Fibroblast of lung (primary cell): ENCODE measurements at places on chromosomes 2 and 18. TPM values are rescaled to one million over a fixed set of nuclear protein-coding genes. Genes with fewer than 3 reads are reported as not detected.

DNA sequence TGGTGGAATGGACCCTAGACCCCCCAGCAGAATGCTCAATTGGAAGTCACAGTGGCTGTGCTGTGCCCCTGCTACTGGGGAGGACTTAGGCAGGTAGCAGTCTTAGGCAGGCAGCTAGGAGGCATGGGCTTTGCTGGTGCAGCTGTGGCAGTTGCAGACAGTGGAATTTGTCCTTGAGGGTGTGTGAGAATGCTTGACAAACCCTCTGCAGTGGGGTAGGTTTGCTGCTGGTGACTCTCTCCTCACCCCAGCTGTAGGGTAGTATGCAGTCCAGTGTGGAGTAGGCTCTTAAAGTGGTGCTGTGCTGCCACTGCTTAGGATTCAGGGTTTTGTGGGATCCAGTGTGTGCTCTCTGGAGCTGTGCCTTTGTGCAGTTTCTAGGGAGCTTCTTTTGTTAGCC, 61.3 kb downstream of the NUP35 start:
- H3K4me1 ChIP-seq = no peaks in the 10 kb centered on the region
- no peaks in the 10 kb centered on the region for H3K27me3 ChIP-seq
- no peak overlapping the region for H3K27ac ChIP-seq
- DNase-seq = no peak
- no peak overlapping the region for H3K4me3 ChIP-seq

CAPG gene
- total RNA-seq = 105 and 193 TPM in 2 replicates

- H3K27me3 ChIP-seq = no peaks in the 10 kb centered on the region
- no peak overlapping the region for H3K4me3 ChIP-seq
- no peak for DNase-seq
- H3K36me3 ChIP-seq = peaks cover 1% of the 10 kb centered on the region
- no peaks in the 10 kb centered on the region for H3K4me1 ChIP-seq
Measured at GRCh38 chr2:182907081-182907830, 40.8 kb upstream of the FRZB start.

SERPINB12 gene
- total RNA-seq = not detected in 2 replicates

ANKAR gene
- 10.5 and 11.7 TPM in 2 replicates for total RNA-seq

- H3K36me3 ChIP-seq = no peaks in the 10 kb centered on the region
- no peak overlapping the region for H3K4me3 ChIP-seq
- no peak overlapping the region for H3K27ac ChIP-seq
- no peaks in the 10 kb centered on the region for H3K27me3 ChIP-seq
Measured at GRCh38 chr2:53519918-53520841, 247.4 kb upstream of the CHAC2 start.

- peaks cover 4% of the 10 kb centered on the region for H3K4me1 ChIP-seq
- no peak overlapping the region for H3K27ac ChIP-seq
- peaks cover 2% of the 10 kb centered on the region for H3K27me3 ChIP-seq
- H3K4me3 ChIP-seq = no peak overlapping the region
- DNase-seq = no peak
- no peaks in the 10 kb centered on the region for H3K36me3 ChIP-seq
Measured at GRCh38 chr2:174001107-174001506, 35.9 kb upstream of the SP3 start.
